Neural crest cell (in vitro differentiated cells): ENCODE measurements at places on chromosomes 4 and X. TPM values are rescaled to one million over a fixed set of nuclear protein-coding genes. Genes with fewer than 3 reads are reported as not detected.

Gene ZNF185
- total RNA-seq = 2.3 and 2.6 TPM in 2 replicates

DNA sequence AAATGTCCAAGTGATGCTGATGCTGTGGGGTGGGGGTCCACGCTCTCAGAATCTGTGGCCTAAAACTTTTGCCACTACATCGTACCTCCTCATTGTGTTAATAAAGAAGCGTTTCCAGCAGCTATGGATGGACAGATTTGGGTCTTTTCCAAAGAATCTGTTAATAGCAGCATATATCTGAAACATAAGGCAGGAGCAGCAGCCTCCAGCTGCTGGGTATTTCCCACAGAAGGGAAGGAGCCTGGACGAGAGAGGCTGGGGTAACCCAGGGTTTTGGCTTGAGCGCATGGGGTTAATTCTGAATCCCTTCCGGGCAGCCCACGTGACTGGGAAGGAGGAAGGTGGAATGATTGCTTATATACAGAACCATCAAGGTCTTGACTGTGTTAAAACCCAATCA, 332.4 kb downstream of the BCOR start:
- no peak for DNase-seq

- no peak for DNase-seq
These were observed 122.3 kb upstream of the TMEM164 start for GRCh38 chrX:109880629-109881028.

Gene TLR6
- 0.11 and 0.19 TPM in 2 replicates for total RNA-seq

- DNase-seq = no peak
These were observed 22.8 kb downstream of the GPAT3 start for GRCh38 chr4:83558680-83559079.

Gene NEIL3
- total RNA-seq = 18.2 and 20.6 TPM in 2 replicates
